Right ventricle myocardium superior (tissue), 1 donor: ENCODE measurements at places on chromosomes 7 and 10. TPM values are rescaled to one million over a fixed set of nuclear protein-coding genes. Genes with fewer than 3 reads are reported as not detected.

GRCh38 chr10:11869219-11869618 is 46.1 kb downstream of the PROSER2 start:
- no peak for DNase-seq

DNA sequence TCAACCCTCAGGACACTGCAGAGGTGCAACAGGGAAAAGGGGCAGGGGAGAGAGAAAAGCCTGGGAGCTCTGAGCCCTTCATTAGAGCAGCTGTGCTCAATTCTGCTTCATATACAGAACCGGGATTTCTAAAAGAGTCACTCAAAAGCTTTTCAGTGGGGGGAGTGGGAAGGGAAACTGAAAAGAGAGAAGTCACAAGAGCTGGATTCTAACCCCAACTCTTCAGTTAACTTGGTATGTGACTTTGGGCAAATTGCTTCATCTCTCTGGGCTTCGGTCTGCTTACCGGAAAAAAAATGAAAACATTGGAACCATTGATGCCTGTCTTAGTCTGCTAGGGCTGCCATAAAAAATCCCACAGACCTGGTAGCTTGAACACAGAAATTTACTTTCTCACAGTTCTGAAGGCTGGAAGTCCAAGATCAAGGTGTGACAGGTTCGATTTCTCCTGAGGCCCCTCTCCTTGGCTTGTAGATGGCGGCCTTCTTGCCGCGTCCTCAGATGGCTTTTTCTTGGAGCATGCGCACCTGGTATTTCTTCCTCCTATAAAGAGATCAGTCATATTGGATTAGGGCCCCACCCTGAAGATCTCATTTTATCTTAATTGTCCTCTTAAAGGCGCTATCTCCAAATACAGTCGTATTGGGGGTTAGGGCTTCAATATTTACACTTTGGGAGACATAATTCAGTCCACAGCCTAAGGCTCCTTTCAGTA is 118.3 kb upstream of the KMT2E start:
- no peak for DNase-seq

DNA sequence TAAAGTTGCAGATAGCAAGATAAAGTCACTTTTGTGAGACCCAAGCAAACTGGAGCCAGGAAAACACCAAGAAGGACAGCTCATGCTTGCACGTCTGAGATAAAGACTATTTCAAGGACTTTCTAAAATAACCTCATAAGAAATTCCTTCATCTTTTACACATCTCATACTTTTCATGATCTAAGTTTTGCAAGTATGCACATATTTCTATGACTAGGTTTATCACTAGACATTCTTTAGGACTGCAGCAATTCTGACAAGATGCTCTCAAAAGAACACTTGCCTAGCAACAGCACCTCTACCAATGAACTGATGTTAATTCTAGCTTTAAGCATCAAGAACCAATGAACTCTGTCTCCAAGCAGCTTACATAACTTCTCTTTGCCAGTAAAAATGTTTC is 457.6 kb downstream of the SEMA3D start:
- no peak for DNase-seq

The CALML3 gene
- not detected for total RNA-seq

- no peak for DNase-seq
Measured at GRCh38 chr7:572416-573268, 53.0 kb upstream of the PDGFA start.

GRCh38 chr7:41925946-41926345 is 223.1 kb upstream of the INHBA start:
- no peak for DNase-seq

DNA sequence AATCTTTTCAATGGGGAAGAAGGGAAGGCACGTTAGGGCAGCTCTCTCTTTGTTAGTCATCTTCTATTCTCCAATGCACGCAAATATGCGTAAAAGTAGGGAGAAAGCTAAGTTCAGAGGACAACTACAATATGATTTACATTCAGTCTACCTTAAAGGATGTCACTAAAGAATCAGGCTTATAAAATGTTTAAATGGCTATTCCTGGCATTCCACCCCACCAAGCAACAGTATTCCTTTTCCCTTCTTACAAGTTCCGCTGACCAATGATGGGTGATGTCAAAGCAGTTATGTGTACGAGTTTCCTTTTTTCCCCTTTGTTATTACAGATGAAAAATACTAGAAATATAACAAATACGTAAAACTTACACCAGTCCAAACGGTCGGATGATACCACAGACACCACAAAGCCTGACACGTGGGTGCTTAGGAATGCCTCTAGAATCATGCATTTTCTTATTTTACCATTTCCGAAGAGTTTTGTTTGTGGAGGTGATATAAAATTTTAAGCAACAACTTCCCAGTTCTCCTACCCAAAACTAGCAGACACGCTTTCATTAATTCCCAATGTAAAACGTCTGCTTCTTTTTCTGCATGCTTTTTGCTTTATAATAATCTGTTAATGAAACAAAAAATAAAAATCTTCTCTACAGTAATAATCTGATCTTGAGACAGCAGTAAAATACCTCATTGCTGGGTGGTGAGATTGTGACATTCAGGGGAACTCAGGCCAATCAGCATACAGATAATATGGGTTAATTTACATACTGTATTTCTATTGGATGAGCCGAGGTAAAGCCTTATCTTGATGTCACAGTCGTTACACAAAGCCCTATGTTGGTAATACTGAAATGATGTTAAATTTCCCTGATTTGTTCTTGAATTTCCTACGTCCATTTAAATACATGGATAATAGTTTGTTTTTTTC is 708 bp upstream of the GPR85 start:
- DNase-seq = no peak

GRCh38 chr7:4048336-4048735 is 633.8 kb upstream of the FOXK1 start:
- no peak for DNase-seq

The UCN3 gene
- not detected for total RNA-seq

The RET gene
- 6.6 TPM for total RNA-seq

GRCh38 chr10:129101232-129101980 is 365.6 kb upstream of the MGMT start:
- no peak for DNase-seq

DNA sequence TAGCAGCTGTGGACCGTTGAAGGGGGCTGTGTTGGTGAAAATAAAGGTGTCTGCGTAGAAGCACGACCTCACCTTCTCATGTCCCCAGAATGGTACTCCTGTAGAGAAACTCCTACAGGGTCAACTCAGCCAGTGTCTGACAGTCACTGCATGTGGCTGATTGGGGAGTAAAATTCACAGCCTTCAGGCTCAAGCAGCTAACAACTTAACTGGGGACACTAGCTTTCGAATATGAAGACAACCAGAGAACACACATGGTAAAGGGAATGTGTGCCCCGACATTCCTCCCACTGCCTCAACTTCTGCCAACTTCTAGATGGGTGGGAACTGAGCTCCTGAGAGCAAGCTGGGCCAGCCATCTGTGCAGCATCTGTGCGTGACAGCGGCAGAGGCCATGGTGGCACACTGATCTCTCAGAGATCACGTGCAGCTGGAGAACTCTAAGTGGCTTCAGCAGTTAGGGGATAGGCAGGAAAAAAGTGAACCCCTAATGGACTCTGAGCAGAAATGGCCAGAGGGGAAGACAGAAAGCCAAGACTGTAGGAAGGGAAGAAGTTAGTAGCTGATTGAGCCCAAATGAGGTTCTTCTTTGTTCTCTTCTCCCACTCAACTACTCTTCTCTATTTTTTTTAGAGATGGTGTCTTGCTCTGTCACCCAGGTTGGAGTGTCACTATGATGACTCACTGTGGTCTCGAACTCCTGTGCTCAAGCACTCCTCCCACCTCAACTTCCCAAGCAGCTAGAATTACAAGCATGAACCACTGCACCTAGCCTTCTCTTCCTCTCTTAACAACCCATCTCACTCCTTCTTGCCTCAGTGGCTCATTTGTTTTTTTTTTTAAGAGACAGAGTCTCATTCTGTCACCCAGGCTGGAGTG is 280.8 kb downstream of the ZEB1 start:
- DNase-seq = no peak

DNA sequence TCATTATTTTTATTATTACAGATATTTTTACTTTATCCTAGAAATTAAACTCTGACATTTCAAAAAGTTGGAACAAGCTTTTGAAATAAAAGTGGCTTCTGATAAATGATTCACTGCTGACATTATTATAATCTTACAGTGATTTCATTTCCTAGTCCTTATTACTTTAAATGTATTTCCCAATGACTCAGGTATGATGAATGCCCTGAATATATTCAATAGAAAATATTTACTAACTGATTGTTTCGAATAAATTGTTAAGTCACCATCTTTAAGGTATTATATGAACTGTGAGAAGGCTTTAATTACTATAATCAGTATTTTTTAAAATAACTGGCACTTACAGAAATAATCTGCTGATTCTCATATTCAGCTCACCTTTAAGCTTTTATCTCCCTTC is 21.6 kb downstream of the DKK1 start:
- no peak for DNase-seq

DNA sequence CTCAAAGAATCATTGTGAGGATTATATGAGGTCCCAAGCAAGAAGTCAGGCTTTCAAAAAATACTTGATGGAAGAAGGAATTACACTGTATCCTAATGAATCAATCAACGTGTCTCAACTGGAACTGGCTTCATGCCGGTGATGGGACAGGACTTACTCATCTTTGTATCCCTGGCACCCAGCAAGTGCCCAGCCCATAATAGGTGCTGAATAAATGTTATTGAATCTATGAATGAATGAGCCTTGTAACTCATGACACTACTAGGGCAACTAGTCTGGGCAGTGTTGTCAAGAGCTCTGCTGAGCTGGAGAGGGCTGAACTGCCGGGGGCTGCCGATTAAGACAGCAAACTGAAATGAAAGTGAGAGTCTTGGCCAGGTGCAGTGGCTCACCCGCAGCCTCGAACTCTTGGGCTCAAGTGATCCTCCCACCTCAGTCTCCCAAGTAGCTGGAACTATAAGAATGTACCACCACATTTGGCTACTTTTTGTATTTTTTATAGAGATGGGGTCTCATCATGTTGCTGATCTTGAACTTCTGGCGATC is 87.2 kb upstream of the KIF5B start:
- no peak for DNase-seq

DNA sequence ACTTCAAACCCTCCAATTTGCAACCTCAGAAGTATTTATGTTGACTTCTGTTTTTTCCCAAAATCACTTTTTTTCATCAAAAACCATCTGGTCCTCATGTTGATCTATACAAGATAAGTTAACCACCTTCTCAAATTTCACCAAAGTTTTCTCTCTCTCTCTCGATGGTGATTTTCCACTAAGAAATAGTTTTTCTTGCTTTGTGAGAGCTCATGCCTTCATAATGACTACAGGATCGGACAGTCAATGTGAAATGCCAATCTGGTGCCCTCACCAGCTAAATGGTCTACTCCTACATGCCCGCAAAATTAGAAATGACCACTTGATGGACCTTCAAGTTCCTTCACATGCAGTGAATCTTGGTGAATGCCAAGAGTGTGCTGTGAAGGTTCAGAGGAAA is 40.4 kb downstream of the CNNM1 start:
- DNase-seq = no peak

GRCh38 chr7:101165075-101165957 is at the start of gene VGF:
Gene VGF, minus strand, starts transcription at chr7:101165569. Its CDS starts 726 bp downstream, at chr7:101164843.
- DNase-seq = peak; percentile 96

DNA sequence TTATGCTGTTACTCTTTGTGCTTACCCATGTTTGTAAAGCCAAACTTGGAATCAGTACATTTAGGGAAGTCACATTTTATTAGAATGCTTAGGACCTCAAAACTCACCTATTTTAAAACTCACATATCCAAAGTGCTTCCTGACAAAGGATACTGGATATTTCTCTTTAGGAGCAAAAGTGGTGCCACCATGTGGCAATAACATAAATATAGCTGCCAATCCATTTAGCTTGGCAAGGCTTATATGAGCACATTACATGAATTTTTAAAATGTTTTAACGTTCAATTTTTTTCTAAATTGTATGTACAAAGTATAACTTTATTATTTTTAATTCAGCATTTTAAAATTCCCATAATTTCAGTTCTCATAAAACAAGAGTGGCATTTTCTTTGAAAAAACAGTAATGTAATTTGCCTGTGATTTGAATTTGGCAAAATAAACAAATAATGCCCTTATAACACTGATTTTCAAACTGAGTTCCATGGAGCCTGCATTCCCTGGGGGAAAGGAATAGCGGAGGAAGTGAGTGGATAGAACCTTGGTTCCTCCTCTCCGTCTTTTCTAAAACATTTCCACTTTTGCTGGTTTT is 75.4 kb downstream of the HDAC9 start:
- DNase-seq = no peak

GRCh38 chr7:12067156-12067831 is 143.8 kb upstream of the TMEM106B start:
- DNase-seq = no peak

DNA sequence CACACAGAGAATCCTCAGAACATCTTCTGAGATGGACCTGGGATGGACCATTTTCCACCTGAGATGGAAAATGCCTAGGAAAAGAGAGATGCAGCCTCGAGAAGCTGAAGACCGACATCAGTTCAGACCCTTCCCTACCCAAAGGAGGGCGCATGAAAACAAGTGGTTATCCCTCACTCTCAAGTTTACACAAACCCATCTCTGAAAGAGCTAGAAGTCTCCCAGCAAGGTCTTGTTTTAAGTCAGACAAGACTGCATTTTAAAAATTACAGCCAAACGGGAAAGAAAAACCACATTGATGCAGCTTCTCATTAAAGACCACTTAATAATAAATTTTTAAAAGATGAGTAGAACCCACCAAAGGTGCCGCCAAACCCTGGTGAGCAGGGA is 1.3 kb downstream of the RAPGEF5 start:
- no peak for DNase-seq

The OPN4 gene
- 0.40 TPM for total RNA-seq

DNA sequence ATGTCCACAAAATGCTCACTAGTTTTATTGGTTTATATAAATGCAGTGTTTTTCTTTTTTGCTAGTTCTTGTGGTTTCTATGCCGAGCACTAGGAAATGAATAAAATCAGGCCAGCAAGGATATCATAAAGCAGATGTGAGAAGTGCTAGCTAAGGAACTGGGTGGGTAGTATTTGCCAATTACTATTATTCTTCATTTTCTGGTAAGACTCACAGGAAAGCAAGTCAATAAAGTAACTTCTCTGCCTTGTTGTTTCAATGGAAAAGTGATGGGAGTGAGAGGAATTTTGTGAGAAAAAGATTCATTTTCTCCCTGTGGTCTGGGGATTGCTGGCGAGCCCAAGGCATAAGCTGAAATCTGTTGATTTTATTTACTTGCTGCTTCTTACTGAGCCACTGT is 50.5 kb upstream of the TRIL start:
- DNase-seq = no peak
